ENCODE measurements at places on chromosomes 13 and 19.

GRCh38 chr13:94778986-94779385 lies 66.6 kb upstream of the SOX21 start:
- no peak for DNase-seq

DNA sequence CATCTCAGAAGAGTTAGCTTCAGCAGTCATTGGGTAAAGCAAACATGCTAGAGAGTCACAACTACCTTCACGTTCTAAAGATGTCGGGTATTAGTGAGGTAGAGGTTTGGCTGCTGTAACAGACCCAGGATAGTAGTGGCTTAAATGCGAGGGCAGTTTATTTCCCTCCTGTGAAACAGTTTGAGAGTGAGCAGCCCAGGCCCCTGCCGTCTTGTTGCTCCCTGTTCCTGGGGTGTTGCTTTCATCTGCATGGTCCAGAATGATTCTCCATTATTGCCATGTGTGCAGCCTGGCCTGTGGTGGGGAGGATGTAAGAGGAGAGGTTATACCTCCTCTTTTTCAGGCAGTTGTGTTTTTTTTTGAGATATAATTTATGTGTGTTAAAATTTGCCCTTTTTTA lies 63.7 kb downstream of the SIPA1L3 start:
- DNase-seq, result no peak

DNA sequence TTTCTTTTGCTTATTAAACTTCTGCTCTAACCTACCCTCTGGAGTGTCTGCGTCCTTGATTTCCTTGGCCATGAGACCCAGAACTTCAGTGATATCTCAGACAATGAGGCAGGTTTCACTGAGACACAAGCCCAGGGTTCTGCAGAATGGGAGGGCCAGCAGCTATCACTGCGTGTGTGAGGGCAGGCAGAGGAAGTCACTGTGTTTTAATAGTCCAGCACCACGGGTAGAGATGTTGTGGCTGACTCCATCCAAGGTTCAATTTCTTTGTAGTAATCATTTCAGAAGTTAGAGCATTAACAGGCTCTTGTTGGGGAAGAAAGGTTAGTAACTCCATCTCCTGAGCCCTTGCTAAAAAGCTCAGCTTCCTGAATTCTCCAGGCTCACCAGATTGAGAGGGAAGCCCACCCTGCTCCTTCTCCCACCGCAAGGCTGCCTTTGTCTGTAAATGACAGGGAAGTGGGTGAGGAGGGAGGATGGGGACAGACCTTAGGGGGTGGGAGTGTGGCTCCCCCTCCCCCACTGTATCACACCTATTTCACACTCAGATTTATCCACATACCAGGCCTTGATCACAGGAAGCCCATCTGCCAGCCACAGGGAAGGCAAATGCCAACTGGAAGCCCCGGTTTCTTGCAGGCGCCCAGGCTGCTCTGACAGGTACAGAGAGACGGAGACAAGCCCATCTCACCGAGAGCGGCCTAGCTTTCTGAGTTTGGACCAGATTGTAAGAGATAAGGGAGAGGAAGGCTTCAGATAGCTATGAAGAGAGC lies 2.1 kb downstream of the C19orf12 start:
- DNase-seq, result no peak

DNA sequence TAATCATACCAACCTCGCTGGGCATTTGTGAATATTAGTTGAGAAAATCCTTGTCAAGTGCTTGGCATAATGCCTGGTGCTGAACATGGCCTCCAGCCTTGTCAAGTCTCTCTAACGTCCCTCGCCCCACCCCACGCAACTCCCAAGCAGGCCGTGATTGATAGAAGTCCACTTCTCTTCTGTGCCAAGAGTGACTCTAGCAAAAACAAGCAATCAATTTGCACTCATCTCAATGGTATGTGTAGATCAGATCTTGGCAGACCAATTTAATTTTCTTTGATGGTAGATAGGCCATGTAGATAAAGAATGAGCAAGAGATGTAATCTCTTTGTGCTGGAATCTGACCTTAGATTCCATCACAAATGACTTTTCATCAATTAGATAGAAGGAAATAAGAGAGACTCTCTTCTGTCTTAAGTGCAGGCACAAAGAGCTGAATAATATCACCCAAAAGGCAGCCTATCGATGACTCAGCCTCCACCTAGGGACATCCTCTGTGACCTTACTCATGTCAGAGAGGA lies 31.0 kb upstream of the KATNAL1 start:
- no peak for DNase-seq

GRCh38 chr13:62434081-62434480 lies 1018.4 kb upstream of the PCDH20 start:
- no peak for DNase-seq

Measured in GM23338 (cell line).